Left lung (tissue), 14 donors: ENCODE measurements at places on chromosomes 7 and 10.
A peak's percentile ranks its signal among the peaks of the same experiment; 100 is the strongest.

GRCh38 chr10:91172348-91172747 lies 48.1 kb upstream of the PCGF5 start:
- H3K4me3 ChIP-seq, result no peak overlapping the region
- H3K27ac ChIP-seq, result no peak overlapping the region
- no peak for DNase-seq
- no peaks in the 10 kb centered on the region for H3K27me3 ChIP-seq

GRCh38 chr7:130476297-130477150 lies 15.4 kb upstream of the MEST start:
- DNase-seq, result no peak
- H3K4me1 ChIP-seq, result no peaks in the 10 kb centered on the region
- no peak overlapping the region for H3K4me3 ChIP-seq

DNA sequence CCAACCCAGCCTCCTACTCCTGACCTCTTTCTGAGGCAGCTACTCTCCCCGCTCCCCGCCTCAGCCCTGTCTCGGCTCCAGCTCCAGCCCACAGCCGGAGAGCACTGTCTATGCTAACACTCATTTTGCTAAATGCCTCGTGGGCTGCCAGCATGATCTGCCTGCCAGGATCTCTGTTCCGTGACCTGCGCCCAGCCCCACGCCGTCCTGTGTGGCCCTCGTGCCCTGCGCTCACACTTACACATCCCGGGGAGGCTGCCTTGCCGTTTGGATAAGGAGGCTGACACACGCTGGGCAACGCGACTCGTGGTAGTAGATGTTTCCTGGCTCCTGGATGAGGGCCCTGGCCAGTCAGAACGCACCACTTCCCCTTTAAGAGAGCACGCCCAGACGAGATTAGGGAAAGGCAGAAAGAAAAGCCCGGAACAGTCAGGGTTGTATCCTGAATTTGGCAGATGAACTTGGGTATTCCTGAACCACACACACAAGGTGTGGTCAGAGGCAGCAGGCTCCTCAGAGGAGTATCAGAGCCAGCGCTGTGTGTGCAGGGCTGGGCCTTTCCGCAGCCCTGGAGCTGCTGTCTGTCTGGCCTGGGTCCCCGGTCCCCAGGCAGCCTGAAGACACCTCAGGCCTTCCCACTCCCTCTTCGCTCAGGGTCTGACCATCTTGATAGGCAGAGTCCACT lies 97.7 kb upstream of the EFCAB10 start:
- H3K27ac ChIP-seq, result peak overlapping the region; percentile 83
- peaks cover 74% of the 10 kb centered on the region for H3K4me1 ChIP-seq
- no peaks in the 10 kb centered on the region for H3K27me3 ChIP-seq
- peak; percentile 81 for DNase-seq
- no peaks in the 10 kb centered on the region for H3K36me3 ChIP-seq
- peak overlapping the region; percentile 16 for H3K4me3 ChIP-seq

- no peak for DNase-seq
- no peaks in the 10 kb centered on the region for H3K36me3 ChIP-seq
- H3K27me3 ChIP-seq, result no peaks in the 10 kb centered on the region
- no peak overlapping the region for H3K27ac ChIP-seq
Measured at GRCh38 chr7:221978-222715, 29.8 kb downstream of the FAM20C start.

DNA sequence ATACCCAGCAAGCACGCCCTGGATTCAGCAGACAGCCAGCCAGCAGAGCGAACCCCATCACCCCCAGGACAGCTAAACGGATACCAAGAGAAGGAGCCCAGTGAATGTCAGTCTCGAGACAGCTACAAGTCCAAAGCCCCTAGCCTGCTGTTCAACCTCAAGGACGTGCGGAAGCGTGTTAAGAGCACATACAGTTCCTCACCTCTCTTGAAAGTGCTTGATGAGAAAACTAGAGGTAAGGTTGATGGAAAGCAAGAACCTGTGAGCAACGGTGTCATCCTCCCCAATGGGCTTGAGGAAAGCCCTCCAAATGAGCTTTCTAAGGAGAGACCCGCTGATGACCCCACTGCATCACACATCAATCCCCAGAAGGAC lies 24.9 kb downstream of the C10orf71 start:
- no peak overlapping the region for H3K4me3 ChIP-seq
- H3K27me3 ChIP-seq, result peaks cover 4% of the 10 kb centered on the region
- H3K4me1 ChIP-seq, result peaks cover 15% of the 10 kb centered on the region
- no peak overlapping the region for H3K27ac ChIP-seq
